ENCODE measurements at places on chromosomes 6 and 20.

GRCh38 chr6:26170181-26170580 is 83.0 kb downstream of the HFE start:
- no peak for DNase-seq

DNA sequence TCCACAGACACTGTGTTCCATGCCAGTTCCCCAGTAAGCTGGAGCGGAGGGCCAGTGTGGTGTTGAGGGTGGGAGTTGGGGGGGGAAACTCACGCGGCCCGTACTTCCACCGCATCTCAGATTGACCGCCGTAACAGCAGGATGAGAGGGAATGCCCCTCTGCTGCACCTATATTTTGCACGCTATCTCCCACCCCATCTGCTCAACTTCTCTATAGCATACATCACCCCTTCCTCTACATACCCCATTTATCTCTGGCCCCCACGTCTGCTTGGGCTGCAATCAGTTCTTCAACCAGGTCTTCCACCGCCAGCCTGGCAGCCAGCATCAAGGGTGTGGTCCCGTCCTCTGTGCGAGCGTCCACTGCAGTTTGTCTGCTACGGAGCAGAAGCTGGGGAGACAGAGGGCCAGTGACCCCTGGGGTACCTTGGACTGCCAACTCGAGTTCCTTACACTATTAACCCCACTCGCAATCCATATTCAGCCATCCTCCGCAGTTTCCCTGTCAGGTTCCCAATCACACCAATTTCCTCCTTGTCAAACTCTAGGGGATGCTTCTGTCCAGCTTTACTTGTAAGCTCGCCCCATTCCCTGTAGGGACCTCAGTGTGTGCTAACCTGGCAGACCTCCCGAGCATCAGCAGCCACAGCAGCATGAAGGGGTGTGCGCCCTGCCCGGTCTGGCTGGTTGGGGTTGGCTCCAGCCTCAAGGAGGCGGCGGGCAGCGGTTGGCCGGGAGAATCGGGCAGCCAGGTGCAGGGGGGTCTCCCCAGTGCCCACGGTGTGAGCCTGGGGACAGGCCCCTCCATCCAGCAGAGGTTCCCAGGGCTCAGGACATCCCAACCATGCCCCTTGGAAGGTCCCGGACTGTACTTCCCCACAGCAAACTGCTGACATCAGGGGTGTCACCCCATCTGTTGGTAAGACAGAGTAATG is 4.5 kb upstream of the GPSM3 start:
- DNase-seq = no peak

- no peak for DNase-seq
These were observed 3.0 kb downstream of the SRC start for GRCh38 chr20:37348792-37349516.

DNA sequence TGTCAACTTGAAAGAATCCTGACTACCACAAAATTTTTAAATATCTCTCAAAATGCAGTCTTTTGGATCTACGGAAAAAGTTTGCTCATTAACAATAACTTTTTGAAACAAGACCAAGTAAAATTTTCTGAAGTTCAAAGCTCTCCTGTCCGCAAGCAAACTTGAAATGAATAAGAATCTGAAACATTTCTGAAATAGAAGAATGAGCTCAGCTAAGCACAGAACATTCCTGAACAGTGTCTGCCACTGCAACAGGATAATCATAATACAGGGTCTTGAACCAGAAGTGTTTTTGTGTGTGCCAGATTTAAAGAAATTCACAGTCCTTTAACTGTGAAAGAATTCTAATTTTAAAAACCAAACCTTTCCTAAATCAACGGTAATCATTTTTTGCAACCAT is 49.1 kb upstream of the TASP1 start:
- DNase-seq = no peak

DNA sequence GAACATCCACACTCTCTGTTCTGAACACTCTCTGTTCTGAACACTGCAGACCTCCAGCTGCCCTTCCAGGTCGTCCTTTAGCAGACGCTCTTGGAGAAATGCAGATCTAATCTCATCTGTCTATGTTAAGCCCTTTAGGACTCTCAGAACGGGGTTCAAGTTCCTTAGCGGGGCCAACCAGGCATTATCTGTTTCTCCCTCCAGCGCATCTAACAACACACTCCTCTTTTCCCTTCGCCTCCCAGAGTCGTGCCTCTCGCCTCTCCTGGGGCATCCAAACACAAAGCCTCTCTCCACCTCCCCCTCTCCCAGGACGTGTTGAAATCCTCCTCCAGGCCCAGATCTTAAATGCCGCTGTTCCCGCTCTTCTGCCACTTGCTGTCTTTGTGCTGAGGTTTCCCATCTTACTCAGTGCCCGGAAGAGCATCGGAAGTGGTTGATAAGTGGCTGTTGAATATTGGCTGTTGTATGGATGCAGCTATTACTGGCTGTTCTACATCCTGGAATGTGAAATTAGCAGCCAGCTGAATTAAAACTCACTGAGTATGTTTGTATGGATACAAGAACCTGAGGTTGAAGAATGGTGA is 108.4 kb upstream of the GGTLC1 start:
- no peak for DNase-seq

DNA sequence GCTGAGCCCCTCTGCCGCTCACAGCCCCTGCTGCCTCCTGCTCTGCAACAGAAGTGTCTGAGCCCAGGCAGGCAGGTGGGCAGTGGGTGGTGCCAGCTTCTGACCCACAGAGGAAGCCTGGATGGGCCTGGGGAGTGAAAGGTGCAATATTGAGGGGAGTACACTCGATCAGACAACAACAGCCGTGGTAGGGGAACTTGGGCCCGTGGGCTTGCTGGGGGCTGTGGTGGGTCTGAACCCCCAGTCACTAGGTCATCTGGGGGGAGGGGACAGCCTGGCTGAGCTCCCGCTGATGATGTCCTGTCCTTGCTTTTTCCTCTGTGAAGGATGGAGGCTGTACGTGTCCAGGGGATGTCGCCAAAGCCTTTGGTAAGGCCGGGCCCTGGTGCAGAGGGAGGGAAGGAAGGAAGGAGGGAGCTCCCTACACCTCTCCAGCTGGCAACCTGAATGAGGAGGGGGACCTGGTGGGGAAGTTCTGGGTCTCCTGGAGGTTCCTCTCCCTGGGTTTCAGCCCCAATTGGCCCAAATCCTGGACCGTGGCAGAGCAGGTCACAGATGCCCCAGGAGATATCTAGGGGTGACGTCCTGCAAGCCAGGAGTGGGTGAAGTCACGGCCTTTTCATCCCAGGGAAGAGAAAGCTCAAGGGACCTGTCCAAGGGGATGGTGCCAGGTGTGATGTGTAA is 47.2 kb downstream of the GMPR start:
- DNase-seq = no peak

GRCh38 chr6:73393278-73393677 is 1.4 kb upstream of the DDX43 start:
- DNase-seq = no peak

DNA sequence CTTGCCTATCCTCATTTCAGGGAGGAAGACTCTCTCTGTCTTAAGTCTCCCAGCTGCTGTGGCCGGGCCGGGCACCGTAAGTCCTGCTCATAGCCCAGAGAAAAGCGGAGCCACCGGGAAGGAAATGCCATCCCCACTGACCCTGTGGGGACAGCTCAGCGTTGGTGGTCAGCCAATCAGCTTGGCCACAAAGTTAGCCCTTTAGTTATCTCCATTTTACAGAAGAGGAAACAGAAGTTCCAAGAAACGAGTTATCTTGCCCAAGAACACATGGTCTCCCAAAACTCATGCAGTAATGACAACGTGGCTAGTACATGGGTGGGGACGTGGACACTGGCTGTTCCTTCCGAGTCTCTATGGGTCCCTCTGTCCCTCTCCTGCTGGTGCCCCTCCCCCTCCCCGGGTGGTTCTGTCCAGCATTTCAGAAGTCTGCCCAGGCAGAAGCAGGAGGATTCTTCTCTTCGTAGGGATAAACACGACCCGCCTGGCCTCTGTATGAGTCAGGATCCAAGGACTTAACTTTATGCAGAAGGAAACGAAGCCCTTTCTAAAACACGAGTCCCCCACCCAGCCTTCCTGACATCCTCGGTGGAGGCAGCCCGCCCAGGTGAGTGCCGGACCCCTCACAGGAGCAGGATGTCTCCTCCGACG is 273.8 kb downstream of the CDH4 start:
- DNase-seq = no peak

DNA sequence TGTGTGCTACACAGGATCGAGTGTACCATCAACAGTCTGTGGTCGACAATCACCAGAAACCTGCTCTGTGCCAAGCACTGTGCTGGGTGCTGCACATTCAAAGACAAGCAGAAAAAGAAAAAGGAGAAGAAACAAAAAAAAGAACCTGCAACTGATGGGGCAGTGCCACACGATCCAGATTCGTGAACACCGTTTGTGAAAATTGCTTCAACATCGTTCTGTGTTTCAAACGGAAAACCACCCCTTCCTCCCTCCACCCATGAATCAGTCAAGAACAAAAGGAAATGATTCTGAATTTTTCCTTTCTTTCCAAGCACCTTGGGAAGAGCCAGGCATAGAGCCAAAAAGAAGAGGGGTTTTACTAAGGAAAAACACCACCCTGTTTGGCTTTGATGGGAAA is 129.2 kb upstream of the ARID1B start:
- DNase-seq = no peak

Measured in GOT3 (cell line).